ENCODE measurements at places on chromosomes 6 and 20. TPM values are rescaled to one million over a fixed set of nuclear protein-coding genes. Genes with fewer than 3 reads are reported as not detected.

The ENTPD6 gene
- 43.9 TPM for total RNA-seq

The SDC4 gene
- 59.2 TPM for total RNA-seq

The TINAG gene
- total RNA-seq: not detected

The PRDM1 gene
- 1.1 TPM for total RNA-seq

The DSP gene
- 50.5 TPM for total RNA-seq
